ENCODE measurements at places on chromosomes 3 and 15. TPM values are rescaled to one million over a fixed set of nuclear protein-coding genes. Genes with fewer than 3 reads are reported as not detected.

GRCh38 chr3:82093641-82094040 lies 332.2 kb upstream of the GBE1 start:
- no peak for DNase-seq

GRCh38 chr3:178120367-178120766 lies 415.9 kb upstream of the KCNMB2 start:
- no peak for DNase-seq

DNA sequence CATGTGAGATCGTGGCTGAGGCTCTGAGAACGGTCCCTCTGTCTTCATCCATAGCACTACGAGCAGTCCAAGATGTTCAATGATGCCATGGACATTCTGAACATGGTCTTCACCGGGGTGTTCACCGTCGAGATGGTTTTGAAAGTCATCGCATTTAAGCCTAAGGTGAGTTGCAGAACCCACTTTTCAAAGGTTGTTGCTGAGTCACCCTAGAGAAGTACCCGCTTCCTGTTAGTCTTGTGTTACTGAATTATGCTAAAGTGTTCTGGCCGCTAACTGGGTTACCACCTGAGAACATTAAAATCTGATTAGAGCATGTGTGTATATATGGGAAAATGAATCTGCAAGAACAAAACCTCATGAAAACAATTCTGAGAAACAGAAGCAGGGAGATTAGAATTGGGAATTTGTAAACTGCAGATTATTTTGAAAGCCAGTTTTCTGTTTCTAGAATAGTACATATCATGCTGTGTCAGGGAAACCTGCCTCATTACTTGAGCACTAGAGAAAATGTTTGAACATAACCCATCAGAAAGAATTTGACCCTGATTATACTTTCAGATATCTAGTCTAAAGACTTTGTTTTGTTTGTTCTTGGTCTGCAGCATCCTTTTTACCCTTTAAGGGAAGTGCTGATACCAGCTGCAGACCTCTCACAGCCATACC lies 92.6 kb downstream of the CHDH start:
- no peak for DNase-seq

- no peak for DNase-seq
Observed at GRCh38 chr15:85943791-85944190, 135.9 kb upstream of the AGBL1 start.

DNA sequence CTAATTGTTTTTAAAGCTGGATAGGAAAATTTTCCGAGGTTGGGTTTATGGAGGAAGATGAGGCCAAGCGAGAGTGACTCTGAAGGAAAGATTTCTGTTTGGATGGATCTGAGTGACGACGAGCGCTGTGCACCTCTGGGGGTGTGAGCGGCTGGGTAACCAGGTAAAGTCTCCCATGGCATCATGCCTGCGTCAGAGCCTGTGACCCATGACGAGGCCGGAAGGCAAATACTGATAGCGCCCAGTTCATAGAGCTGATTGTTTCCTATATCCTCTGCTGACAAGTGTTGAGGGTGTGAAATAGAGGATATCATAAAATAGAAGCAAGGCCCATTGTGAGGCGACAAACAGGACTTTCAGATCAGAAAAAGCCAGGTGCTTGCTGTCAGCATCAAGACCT lies 33.7 kb upstream of the MAGEF1 start:
- no peak for DNase-seq

DNA sequence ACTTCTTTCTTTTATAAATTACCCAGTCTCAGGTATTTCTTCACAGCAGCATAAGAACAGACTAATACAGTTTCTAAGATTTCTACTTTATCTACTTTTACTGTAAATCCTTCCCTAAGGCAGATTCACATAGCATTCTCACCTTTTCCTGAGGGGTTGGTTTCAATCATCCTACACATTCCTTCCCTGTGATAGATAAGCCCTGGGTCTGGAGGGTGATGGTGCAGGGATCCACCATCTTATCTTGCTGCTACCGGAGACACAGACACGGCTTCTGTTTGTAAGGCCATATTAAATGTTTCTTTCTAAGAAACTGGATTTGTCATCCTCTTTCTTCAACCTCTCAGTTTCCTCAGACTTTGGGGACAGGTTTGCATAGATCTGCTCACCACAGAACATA lies 6.1 kb downstream of the IQCF5 start:
- no peak for DNase-seq

DNA sequence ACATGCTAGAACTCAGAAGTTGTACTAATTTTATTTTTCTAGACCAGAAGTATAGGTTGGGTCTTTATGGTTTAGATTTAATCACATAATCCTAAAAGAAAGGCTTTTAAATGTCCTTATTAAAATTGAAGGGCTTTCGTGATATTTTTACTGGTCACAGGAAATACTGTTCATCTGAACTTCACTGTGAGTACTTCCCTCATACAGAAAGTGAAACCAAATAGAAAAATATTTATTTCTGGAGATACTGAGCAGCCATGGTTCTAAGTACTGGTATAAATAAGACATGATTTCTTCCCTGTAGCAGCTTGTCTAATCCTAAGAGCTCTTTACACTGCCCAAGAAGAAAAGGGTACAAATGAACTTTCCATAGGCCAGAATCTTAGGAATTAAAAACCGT lies 2.0 kb downstream of the SNRK start:
- DNase-seq: no peak

DNA sequence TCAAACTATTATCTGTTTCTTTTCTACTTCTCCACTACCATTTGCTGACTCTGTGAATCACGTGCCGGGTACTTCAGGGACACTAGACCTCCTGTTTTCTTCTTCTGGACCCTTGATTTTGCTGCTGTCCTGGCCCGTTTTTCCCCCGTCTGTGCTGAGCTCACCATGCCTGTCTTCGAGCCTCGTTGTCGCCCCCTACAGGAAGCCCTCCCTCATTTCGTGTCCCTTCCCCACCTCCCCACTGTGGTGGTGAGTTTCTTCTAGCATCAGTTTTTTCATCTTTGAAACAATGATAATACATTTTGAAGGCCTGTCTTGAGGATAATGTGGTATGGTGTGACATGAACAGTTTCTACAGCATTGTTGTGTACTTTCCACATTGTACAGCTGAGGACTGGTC lies 12.8 kb downstream of the GABRG3 start:
- DNase-seq: no peak

DNA sequence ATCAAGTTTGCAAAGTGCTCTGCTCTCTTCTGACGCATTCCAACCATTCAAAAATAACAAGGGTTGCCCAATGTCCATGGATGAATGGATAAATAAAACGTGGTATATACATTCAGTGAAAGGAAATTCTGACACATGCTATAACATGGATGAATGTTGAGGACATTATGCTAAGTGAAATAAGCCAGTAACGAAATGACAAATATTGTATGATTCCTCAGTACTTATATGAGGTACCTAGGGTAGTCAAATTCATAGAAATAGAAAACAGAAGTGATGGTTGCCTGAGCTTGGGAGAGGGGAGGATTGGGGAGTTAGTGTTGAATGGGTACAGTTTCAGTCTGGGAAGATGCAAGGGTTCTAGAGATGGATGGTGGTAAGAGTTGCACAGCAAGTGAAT lies 33.9 kb downstream of the SH3BP5 start:
- no peak for DNase-seq

DNA sequence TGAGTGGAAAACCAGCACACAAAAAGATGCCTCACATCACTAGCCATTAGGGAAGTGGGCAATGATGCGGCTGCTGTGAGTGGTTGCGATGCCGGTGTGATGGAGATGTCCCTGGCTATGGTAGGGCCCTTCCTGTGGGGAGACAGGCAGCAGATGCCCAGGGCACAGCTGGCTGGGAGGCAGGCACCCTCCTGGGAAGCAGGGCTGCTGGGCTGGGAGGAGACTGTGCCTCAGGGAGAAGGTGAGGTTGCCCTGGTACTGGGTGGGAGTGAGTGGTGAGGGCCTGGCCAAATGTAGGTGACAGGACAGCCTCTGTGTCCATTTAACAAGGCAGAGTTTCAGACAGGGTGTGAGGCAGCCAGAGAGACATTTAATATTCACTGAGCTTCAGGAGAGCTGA lies 335.6 kb downstream of the OCA2 start:
- no peak for DNase-seq

DNA sequence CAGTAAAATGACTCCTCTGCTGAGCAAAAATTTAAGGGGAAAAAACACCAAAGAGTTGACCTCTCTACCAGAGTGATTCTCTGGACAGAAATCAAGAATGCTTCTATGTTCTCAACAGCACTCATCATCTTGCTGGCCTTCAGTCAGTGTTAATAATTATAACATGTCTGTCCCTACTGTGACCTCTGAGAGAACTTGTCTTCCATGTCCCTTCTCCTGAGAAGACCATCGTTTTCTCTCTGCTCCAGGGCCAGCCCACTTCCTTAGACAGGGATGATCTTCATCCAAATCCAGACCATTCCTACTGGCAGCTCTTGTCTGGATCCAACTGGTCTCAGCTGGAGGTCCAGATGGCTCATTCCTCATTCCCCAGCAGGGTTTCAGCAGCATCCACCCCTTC lies 139.0 kb upstream of the NECTIN3 start:
- no peak for DNase-seq

GRCh38 chr3:41131224-41131623 lies 68.1 kb upstream of the CTNNB1 start:
- DNase-seq: no peak

DNA sequence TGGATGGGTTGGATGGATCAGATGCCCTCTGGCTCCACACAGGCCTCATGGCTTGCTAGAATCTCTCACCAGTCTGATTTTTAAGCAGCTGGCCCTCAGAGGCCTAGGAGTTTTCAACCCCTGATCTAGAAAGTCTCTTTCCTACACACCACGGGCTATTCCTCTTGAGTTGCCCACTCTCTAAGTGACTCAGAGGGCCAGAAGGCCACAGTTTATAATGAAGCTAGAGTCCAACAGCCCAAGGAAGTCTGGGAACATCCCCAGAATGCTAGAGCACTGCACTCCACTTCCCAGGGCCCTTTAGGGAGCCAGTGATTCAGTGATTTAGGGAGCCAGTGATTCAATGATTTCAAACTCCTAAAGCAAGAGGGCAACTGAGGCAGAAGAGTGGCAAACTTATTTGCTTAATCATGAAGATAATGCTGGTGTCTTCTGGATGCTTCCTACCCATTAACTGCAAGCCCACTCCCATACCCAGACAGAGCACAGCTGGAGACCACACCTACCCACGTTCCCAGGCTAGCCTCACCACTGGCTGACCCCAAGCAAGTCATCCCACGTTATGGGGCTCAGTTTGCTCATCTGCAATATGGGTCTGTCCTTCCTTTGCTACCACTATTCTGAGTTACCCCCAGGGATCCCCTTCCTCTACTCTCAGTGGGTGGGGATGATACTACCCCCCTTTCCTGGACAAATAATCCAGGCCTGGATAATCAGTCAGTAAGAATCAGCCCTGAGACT lies 36.7 kb downstream of the ABTB1 start:
- no peak for DNase-seq

- no peak for DNase-seq
Observed at GRCh38 chr3:1197051-1197450, 104.2 kb downstream of the CNTN6 start.

GRCh38 chr3:43328653-43329052 lies 42.3 kb downstream of the SNRK start:
- no peak for DNase-seq

DNA sequence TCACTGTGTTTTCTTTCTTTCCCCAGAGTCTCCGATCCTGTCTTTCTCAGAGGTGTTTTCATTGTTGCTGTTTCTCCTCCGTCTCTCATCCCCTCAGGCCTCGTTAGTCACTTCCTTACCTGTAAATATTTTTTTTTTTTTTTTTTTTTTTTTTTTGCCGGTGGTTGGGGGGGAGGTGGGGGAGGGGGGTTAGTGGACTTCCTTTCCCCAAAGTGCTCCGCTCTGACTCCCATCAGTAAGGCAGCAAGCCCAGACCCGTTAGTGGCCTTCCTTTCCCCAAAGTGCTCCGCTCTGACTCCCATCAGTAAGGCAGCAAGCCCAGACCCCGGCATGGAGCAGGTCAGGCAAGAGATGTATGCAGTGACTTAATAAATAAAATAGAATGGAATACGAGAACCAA lies 97.1 kb upstream of the TNFAIP8L3 start:
- DNase-seq: no peak

DNA sequence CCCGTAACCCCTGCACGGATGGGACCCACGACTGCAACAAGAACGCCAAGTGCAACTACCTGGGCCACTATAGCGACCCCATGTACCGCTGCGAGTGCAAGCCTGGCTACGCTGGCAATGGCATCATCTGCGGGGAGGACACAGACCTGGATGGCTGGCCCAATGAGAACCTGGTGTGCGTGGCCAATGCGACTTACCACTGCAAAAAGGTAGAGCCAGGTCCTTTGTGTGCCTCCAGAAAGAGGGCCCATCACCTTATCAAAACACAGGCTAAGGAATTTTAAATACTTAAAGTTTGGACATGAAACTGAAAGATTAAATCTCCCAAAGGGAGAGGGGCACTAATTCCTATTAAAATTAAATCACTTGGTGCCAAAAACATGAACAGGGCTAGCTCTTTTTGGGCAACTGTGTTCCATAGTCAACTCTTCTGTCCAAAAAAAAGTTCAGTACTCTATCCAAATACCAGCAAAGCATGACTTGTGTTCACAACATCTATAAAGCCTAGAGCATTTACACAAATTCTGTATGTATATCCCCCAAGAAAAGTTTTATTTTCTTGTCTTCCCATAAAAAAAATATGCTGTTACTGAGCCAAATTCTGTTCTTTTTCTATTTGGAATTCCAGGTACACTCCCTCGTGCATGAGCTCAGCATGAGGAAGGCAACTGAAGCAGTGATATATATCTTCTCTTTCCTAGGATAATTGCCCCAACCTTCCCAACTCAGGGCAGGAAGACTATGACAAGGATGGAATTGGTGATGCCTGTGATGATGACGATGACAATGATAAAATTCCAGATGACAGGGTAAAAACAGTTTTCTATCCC lies 9.2 kb downstream of the THBS1 start:
- no peak for DNase-seq

- DNase-seq: no peak
Observed at GRCh38 chr15:71357967-71358366, 242.7 kb downstream of the THSD4 start.

Gene CD200
- 27.8 TPM for total RNA-seq

Gene DUOXA2
- not detected for total RNA-seq

Gene REC114
- total RNA-seq: not detected

Gene CHRNB4
- not detected for total RNA-seq

Gene FAM81A
- 19.9 TPM for total RNA-seq

Gene TNFAIP8L3
- total RNA-seq: not detected

Gene C3orf20
- total RNA-seq: 1.6 TPM

Gene RYR3
- total RNA-seq: not detected

Gene GOLGA8S
- not detected for total RNA-seq
